ENCODE measurements at places on chromosomes 5 and 9.

DNA sequence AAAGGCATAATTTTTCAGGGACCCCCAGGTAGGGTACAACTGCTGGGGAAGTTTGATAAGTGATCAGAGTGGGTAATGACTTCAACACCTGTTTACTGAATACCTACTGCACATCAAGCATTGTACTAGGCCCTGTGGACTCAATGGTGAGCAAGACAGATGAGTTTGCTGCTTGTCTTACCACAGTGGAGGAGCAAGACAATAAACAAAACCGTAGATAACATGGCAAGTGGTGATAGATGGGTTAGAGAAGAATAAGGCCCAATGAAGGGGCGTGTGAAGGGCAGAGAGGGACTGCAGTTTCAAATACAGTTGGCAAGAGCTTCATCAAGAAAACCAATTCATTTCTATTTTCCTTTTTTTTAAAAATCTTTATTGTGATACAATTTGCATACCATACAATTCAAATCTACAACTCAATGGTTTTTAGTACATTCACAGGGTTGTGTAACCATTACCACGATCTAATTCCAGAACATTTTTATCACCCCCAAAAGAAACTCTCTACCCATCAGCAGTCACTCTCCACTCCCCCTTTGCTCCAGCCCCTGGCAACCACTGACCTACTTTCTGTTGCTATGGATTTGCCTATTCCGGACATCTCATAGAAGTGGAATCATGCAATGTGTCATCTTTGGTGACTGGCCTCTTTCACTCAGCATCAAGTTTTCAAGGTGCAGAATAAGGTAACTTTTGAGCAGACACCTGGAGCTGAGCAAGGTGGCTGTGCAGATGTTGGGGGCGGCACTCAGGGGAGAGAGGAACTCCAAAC is 31.9 kb upstream of the HAND1 start:
- DNase-seq, result no peak

DNA sequence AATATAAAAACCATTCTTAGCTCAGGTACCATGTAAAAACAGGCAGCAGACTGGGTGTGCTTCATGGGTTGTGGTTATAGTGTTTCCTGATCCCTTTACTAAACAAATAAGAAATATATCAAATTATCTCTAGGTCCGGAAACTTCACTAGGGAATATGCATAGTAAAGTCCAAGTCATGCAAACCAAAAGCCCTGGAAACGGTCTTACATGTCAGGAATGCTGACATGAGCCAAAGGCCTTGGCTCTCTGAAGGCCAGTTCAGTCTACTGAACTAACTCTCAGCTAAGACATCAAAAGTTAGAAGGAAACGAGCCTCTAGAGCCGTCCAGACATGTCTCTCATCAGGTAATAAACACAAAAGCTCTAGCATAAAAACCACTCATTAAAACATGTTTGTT is 778.9 kb upstream of the ZNF608 start:
- DNase-seq, result no peak

DNA sequence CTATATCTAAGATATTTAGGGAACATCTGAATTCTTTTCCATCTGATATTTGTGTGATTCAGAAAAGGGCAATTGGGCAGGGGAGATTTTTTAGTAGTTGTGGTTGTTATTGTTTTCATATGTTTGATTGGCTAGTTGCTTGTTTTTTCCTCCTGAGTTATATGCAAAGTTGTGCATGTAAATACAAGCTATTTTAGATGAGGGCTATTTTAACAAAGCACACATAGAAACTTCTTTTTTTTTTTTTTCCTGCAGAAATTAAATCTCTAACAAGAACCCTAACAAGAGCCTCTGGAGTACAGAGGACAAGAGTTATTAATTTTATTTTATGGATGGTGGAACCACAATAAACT is 559.1 kb downstream of the CETN3 start:
- no peak for DNase-seq

DNA sequence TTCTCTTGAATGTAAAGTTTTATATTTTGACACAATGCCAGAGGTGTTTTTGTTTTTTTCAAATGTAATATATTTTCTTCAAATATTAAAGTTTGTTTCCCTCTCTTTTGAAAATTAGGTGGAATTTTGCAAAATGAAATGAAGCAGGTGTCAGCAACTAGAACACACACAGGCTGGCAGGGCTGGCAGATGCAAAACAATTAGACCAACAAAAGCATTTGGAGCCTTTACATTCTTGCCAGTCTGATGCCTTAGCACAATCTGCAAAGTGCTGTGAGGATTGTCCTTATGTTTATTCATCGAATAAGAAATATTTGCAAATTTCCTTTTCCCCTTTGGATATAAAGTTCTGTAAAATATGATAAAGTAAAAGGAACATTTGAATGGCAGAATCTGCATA is 1063.9 kb downstream of the CDH9 start:
- no peak for DNase-seq

DNA sequence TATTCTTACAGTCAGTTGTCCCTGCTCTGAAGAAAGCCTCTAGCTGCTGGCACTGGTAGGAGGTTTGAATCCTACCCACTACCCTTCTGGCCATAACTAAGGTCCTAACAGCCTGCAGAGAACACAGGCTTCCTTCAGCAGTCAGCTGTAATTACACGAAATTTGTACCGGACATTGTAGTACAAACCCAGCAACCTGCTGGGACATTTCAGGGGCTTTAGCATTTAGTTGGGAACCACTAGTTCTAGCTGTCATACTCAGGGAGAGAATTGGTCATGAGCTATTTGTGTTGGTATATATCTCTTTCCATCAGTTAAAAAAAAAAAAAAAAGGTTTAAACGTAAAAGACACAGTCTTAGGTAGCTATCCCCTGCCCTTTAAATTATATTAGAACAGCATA is 1070.2 kb upstream of the DMAC1 start:
- DNase-seq, result no peak

GRCh38 chr5:86748538-86749105 is 130.9 kb downstream of the COX7C start:
- no peak for DNase-seq

GRCh38 chr5:157563373-157563928 is 12.1 kb downstream of the ADAM19 start:
- DNase-seq, result no peak

GRCh38 chr9:126606483-126606870 is 7.3 kb upstream of the LMX1B start:
- no peak for DNase-seq

GRCh38 chr5:9799606-9800005 is 169.5 kb upstream of the TAS2R1 start:
- DNase-seq, result no peak

- DNase-seq, result no peak
Measured at GRCh38 chr5:170611449-170612090, 107.8 kb downstream of the KCNIP1 start.

GRCh38 chr9:37464426-37465248 is 613 bp downstream of the ZBTB5 start:
- DNase-seq, result peak; percentile 46

DNA sequence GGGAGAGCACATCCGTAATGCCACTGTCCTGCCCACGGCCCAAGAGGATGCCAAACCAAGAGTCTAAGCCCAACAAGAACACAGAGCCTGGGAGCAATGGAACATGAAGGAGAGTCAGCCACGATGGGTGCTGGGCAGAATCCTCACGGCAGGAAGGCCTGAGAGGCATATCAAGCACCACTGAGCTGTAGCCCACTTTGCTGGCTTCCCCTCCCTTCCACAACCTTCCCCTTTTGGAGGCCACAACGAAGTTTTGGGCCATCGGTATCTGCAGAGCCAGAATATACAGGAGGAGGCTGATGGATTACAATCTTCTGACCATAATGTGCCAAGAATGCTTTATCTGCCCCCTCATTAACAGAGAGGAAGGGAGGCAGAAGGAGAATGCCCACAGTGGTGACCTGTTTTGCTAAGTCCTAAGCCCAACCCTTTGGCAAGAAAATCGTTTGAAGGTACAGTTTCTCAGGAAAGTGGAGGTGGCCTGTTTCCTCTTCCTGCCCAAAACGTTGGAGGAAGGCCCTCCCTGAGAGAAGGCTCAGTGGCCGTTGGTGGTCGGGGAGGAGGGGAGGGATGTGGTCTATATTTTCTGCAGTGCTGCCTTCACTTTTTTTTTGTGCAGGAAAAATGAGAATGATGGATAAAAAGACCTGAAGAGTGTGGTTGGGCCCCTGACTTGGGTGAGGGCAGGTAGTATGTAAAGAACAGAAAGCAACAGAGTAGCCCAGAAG is 26.2 kb downstream of the MACROH2A1 start:
- no peak for DNase-seq

DNA sequence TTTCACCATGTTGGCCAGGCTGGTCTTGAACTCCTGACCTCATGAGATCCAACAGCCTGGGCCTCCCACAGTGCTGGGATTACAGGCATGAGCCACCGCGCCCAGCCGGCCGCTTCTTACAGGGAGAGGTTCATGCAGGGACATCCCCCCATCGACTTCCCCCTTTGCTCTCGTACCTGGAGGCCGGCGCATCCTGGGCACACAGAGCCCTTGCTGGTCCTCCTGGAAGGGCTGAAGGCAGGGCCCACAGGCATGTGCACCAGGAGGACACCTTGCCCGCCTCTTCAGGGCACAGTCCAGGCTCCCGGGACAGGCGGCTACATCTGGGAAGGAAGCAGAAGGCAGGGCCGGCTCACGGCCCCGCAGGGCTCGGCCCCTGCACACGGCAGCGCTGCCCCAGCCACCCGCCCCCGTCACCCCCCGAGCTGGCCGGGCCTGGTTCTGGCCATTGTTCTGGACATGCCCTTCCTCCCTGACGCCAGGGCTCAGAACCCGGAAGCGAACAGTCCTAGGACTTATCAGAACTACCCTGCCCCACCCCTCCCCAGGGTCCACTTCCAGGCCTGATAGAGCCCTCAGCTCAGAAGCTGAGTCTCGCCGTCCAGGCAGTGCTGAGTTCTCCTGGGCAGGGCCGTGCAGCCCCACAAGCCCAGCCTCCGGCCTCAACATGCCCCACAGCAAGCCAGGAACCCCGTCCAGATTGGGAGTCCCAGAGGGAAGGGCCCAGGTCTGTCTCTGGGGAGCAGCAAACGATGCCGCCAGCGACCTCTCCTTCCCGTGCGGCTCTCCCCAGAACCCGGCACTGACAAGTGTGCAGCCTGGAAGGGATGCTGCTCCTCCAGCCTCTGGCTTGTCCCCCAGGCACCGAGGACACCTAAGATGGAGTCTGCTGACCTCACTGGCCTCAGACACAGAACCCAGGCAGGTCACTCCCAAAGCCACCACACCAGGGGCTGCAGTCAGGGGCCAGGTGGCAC is 2.9 kb downstream of the NPDC1 start:
- no peak for DNase-seq

DNA sequence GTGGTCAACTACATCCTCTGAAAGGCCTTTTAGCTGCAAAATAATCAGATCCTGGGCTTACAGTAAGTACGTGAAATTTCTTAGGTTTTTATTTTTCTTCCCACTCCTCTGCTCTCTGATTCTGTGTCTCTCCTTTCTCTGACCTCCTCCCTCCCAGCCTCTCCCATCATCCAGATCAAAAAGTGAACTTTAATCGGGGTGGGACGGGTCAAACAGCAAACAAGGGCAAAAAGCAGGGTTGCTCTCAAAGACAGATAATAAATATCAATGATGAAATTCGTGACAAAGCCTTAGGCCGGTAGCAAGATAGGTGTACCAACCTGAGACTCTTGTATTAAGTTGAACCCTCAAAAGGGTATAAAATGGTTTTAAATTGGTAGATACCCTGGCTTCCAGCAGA is 76.1 kb downstream of the RANBP17 start:
- no peak for DNase-seq

DNA sequence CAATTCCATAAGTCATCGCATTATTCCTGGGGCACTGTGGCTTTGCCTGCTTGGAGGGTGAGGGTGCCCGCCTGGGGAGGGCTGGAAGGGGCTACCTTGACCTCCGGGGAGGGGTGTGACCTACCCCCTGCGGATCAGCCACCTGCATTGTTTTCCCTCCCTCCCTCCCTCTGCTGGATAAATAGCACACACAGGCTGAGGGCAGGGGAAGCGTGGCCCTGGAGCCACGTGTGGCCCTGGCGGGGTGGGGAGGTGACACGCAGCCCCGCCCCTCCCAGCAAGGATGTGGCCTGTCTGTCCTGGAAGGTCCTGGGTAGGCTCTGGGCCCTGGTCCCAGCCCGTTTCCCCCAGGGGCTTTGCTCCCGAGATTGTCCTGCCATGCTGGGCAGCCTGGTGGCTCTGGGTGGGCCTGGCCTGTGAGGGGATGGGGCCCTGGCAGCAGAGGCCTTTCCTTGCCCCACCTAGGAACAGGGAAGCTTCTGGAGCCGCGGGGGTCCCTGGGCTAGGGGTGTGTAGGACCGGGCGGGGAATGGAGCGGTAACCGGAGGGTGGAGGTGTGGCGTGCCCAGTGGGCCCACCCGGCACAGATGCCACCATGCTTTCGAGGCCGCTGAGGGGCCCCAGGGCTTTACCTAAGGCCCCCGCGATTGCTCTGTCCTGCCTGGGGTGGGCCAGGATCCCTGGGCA is 33.4 kb downstream of the RXRA start:
- no peak for DNase-seq

GRCh38 chr9:105993921-105994715 is 299.8 kb downstream of the TMEM38B start:
- no peak for DNase-seq

- DNase-seq, result no peak
Measured at GRCh38 chr5:158100373-158100888, 241.5 kb upstream of the CLINT1 start.

DNA sequence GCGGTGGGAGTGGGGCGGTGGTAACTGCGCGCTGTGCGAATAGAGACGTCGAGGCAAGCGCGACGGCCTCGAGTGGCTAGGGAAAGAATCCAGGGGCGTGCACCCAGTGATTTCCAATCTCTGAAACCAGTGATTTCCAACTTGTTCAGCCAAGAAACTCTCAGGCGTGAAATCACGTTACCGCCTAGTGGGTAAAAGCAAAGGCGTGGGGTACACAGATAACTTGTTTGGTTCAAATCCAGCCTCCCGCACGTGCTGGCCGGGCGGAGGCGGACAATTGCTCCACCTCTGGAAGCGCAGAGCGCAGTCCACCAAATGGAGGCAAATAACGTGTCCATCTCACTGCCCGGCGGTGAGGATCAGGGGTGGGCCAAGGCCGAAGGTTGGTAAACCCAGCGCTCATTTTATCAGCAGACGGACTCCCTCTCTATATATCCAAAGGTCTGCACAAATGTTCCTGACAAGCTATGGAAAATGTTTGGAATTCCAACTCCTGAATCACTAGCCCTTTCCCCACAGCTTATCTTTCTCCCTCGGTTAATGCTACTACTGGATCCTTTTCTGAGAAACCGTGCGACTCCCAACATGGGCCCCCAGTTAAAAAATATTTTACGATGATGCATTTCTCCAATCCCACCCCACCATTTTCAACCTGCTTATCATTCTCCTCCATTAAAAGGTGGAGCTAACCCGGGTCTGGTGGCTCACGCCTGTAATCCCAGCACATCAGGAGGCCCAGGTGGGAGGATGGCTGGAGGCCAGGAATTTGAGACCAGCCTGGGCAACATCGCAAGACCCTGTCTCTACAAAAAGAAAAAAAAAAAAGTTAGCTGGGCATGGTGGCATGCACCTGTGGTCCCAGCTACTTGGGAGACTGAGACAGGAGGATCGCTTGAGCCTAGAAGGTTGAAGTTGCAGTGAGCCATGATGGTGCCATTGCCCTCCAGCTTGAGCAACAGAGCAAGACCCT is 950 bp upstream of the FNBP1 start:
- DNase-seq, result no peak

DNA sequence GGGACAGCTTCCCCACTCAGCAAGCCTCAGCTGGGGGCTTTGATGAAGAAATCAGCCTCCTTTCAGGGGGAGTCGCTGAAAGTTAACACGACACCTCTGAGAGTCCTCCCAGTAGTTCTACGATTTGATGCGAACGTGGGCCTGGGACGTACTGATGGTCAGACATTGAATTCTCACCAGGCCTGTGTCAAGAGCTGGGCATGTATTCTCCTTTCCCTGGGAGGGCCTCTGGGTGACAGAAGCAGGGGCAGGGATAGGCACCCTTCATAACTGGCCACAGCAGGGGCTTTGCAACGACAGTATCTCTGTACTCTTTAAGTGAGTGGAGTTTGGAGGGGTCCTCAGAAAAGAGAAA is 15.6 kb upstream of the COL5A1 start:
- DNase-seq, result no peak

Data from urinary bladder (tissue), 4 donors.